Fibroblast of skin of left biceps (primary cell): ENCODE measurements at places on chromosomes 4 and X.

GRCh38 chr4:78876568-78877320 is 62.5 kb downstream of the PAQR3 start:
- DNase-seq, result no peak

DNA sequence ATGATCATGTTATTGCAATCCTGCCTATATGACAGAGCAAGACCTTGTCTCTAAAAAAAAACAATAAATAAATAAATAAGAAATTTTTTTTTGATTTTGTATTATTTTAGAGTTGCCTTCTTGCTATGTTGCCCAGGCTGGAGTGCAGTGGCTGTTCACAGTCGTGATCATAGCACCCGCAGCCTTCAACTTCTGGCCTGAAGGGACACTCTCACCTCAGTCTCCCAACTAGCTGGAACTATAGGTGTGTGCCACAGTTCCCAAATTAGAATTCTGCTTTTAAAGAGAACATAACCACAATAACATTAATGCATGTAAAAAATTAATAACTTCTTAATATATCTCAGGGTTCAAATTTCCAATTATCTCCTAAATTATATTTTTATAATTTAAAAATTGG is 7.8 kb downstream of the YIPF6 start:
- no peak for DNase-seq

DNA sequence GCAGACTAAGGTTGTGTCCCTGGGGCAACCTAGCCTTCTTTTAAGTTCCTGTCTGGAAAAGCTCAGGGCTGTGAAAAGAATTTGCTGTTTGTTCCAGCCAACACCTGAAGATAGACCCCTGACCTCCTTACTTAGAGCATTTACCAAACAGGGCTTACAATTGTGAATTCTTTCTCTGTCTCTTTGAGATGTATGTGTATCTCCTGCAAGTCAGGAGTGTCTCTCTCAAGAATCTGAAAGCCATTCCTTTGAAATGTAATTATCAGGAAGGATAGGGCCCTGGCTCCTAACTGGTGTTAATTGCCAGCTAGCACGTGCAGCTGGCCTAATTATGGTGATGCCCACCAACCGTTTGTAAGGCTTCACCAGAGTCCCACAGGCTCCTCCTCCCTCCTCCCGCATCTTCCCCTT is 18.2 kb downstream of the CCNG2 start:
- DNase-seq, result no peak

DNA sequence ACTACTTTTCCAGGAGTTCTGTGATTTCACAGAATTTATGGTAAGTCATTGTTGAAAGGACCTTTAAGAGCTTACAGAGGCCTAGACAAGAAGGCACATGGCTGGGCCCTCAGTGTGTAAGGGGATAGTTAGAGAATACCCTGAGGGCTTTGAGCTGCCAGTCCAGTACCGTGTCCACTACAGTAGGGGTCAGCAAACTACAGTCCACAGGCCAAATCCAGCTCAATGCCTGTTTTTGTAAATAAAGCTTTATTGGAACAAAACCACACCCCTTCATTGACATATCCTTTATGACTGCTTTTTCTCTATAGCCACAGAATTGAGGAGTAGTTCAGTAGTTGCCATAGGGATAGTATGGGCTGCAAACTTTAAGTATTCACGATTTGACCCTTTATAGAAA is 176.2 kb downstream of the MID1 start:
- DNase-seq, result no peak

DNA sequence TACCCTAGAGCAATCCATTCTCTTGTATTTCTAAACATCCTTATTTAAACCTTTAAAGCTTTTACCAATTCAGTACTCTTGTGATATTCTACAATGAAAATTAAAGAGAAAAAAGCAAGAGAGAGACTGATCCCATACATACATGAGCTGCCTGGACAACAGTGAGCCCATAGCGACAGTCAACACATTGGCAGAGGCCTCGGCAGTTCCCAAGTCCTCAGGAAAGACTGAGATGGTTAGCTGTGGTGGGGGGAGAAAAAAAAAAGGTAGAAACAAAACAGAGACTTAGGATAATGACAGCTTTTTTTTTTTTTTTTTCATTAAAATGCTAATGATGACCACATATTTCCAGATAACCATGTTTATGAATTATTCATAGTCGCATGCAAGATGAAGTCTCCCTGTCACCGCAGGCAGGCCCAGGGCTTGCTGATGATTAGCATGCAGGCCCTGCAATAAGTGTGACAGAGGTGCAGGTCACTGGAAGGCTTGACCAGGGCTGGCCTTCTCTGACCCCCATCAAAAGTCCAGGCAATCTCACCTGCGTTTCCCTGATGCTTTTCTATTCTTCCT is 148.8 kb downstream of the APBB2 start:
- DNase-seq, result no peak

- no peak for DNase-seq
Measured at GRCh38 chr4:5881340-5881739, 11.5 kb downstream of the CRMP1 start.

- no peak for DNase-seq
Measured at GRCh38 chr4:11426731-11427120, 2.0 kb downstream of the HS3ST1 start.

DNA sequence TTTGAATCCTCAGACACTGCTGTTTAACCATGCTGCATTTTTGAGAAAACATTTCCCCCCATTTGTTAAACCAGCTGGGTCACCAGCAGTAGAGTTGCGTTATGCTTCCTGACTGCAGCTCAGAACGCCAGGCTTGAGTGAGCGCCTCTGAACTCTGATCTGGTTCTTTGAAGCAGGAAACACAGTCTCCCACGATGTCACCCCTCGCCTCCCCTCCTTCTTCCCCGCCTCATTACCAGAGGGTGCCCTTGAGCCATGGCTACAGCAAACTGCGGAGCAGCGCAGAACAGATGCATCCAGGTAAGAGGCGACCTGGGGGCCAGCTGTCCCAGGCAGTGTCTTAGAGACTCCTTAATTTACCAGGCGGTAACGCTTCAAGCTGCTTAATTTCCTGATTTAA is 78.4 kb downstream of the REPS2 start:
- DNase-seq, result no peak

- no peak for DNase-seq
Measured at GRCh38 chr4:73990988-73991741, 3.2 kb upstream of the PPBP start.

GRCh38 chrX:135168486-135168885 is 2.7 kb downstream of the CT55 start:
- DNase-seq, result no peak
